ENCODE measurements at places on chromosomes 2 and 18.
A peak's percentile ranks its signal among the peaks of the same experiment; 100 is the strongest.

GRCh38 chr2:135998879-135999278 is 13.5 kb upstream of the DARS1 start:
- DNase-seq = no peak

GRCh38 chr2:230940471-230940815 is 15.4 kb upstream of the GPR55 start:
- DNase-seq = no peak

DNA sequence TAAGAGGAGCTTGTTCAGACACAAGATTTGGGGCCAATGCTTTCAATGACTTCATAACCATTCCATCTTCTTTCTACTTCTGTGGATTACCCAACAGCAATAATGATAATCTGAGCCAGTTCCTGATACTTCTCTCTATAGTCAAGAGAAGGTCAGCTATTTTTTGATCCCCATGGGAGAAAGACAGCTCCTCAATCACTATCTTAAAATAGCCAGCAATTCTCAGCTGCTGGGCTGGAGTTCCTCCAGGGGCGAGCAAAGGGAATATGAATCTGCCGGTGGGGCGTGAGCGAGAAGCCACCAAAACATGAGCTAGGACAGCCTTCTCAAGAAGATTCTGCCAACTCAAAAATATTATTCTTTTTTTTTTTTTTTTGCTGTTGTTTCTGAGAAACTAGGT is at the start of gene TMEM182:
Gene TMEM182 (plus strand): TSS at position 269 of the 400 bp plus-strand sequence. CDS start 187 bp downstream, outside the sequence.
- no peak for DNase-seq

DNA sequence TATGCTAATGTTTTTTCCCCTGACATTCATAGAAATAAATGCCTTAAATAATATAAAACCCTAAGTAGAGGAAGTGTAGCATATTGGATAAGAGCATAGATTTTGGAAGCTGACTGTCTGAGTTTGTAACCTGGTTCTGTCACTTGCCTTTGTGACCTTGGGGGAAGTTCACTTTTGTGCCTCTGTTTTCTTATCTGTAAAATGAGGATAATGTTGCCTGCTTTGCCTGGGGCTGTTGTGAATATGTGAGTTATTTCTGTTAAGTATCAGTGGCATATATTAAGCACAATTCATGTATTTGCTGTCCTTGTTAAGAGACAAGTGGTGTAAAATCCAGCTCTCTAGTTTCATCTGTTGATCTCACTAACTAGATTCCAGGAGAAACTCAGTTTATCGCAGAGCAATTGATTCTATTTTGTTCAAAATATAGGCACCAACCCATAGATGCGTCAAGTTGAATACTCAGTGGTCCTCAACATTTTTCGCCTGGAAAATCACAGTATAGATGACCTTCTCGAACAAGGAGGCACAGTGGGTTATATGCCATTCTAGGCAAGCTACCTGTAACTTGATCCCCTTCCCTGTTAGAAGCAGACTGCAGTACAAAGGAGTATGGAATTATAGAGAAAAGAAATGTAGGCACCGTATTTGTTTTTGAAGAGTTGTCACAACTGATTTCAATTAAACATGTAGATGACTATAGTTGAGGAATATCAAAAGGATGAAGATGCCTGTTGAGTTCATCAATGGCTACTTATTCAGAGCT is 67.0 kb downstream of the SOCS6 start:
- no peak for DNase-seq

GRCh38 chr2:99827296-99827999 is 314.9 kb downstream of the AFF3 start:
- DNase-seq = peak; percentile 8
